ENCODE measurements at places on chromosomes 5 and 9.
A peak's percentile ranks its signal among the peaks of the same experiment; 100 is the strongest.

- peak; percentile 17 for DNase-seq
Observed at GRCh38 chr9:31140316-31140715, 1244.1 kb upstream of the ACO1 start.

- no peak for DNase-seq
Observed at GRCh38 chr9:104906441-104907277, 21.3 kb downstream of the ABCA1 start.

DNA sequence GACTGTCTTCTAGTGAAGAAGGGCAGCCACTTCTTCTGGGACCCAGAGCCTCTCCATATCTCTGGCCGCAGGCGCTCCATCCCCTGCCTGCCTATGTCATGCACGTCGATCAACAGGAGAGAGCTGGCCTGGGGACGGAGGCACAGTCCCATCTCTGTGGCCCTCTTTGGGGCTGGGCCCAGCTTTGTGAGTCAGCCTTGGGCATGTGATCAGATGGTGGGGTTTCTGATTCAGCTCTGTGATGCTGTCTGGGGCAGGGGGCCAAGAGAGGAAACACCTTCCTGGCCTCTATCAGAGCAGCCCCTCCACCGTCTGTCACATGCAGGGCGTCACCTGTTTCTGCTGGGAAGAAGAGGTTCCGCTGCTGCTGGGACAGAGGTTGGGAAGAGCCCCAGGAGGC, 72.6 kb downstream of the MVB12B start:
- no peak for DNase-seq

DNA sequence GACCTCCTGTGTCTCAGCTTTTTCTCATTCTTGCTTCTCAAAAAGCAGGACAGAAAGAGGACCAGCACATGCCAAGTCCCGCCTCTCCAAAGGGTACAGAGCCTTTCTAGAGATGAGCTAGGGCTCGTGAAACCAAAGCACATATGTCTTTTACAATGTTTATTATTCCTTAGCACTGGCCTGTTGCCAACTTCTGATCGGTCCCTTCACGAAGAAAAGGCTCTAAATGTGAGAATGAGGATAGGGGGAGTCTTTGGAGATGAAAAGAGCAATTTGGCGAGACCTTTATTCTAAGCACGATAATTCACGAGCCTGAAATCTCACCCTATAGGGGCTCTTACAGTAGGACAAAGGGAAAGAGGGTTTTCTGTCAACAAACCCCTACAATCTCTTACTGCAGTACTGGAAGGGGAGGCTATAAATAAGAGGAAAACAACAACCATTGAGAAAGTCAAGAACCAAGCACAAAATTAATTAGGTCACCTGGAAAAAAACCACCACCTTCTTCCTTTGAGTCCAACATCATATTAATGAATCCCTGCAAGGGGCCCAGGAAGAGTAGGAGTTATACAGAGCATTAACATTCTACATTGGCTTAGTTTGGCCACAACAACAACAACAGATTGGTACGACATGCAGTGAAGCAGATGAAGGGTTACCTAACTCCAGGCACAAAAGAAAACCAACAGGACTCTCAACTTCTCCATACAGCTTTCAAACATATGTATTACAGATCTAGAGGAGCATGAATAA, 309.5 kb downstream of the PDE4D start:
- DNase-seq, result no peak

DNA sequence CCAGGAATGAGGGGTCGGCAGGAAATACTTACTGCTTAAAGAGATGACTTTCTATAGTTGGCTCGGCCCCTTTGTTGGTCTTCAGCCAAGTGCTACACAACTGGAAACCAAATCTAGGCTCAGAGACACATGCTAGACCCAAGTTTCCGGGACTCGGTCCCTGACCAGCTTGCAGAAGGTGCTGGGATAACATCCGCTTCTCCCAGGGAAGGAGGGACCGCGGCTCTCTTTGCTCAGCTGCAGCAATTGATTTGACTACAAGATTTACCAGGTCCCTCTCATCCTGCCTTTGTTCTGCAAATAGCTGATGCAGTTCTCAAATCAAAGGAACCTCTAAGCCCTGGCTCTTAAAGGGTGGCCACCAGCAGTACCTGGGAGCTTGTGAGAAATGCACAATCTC, 314.7 kb downstream of the MLLT3 start:
- no peak for DNase-seq

- DNase-seq, result no peak
Observed at GRCh38 chr5:75108931-75109596, 56.7 kb upstream of the GCNT4 start.

DNA sequence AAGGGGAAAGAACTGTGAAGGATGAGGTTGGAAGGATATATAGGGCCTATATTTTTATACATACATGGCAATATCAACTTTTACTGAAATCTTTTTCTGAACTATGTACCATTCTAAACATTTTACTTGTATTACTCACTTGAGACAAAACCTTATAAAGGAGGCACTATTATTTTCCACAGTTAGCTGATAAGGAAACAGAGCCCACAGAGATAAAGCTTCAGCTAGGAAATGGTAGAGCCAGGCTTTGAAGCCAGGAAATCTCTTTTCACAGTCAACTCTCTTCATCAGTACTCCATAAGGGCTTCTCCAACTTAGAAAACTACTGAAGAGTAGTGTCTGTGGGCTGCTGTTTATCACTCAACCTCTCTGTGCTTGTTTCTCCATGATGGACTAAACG, 613.7 kb downstream of the PRELID2 start:
- DNase-seq, result no peak

GRCh38 chr9:96188571-96188970, 113.4 kb downstream of the HSD17B3 start:
- no peak for DNase-seq

GRCh38 chr9:136409557-136410455, 608 bp downstream of the ENTR1 start:
- peak; percentile 48 for DNase-seq

GRCh38 chr5:126852091-126852571, 75.2 kb downstream of the LMNB1 start:
- DNase-seq, result no peak

- DNase-seq, result peak; percentile 10
Observed at GRCh38 chr9:75604661-75605060, 285.8 kb upstream of the PCSK5 start.

DNA sequence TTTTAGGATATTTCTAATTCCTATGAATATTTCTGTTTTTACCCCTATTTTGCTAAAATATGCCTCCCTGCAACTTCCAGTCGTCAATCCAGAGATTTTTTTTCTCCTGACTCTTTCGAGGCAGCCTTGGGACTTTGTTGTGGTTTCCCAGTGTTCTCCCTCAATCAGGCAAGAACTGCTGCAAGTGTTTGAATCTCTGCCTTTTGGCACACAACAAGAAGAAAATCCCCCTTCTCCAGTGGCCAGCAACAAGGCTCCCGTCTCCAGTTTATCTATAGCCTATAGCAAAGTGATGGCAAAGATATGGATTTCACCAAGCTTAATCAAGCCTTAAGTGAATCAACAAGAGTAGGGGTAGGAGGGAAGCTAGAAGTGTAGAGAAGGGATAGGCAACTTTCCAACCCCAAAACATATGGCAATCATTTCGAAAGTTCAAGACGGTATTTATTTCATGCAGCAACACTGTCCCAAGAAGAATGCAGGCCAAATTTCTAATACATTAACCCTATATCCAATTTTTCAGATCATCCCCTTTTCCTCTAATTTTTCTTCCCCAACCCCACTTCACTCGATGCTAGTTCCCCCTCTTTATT, 37.7 kb upstream of the PAPPA start:
- DNase-seq, result no peak

DNA sequence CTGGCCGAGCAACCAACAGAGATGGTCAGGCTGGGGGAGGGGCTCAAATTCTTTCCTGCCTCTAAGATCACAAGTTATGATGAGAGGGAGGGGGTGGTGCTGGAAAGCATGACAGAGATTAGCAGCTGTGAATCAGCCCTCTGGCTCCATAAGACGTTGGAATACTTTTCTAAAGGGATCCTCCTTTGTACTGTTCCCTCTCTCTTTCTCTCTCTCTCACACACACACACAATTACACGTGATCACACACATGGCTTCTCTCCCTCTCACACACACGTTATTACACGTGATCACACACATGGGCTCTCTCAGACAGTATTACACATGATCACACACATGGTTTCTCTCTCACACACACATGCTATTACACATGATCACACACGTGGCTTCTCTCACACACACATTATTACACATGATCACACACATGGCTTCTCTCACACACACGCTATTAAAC, at the start of gene SLC45A2:
TSS of gene SLC45A2 (minus strand) at position 23 of the 454 bp plus-strand sequence. CDS start 110 bp downstream, outside the sequence.
- DNase-seq, result no peak

- DNase-seq, result no peak
Observed at GRCh38 chr5:44907396-44907795, 98.6 kb downstream of the MRPS30 start.

- no peak for DNase-seq
Observed at GRCh38 chr9:92775466-92775865, 10.8 kb upstream of the BICD2 start.

DNA sequence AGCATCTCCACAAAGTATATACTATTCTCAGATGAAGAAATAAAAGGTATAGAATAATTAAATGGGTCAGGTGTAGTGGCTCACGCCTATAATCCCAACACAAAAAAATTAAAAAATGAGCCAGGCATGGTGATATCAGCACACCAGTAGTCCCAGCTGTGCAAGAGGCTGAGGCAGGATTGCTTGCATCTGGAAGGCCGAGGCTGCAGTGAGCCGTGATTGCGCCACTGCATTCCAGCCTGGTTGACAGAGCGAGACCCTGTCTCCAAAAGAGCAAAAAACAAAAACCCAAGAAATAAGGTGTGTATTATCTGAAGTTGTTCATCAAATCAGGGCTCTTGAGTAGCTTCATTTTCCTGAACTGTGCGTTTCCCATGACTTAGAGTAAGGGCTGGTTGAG, 83.2 kb upstream of the MYO10 start:
- DNase-seq, result no peak

DNA sequence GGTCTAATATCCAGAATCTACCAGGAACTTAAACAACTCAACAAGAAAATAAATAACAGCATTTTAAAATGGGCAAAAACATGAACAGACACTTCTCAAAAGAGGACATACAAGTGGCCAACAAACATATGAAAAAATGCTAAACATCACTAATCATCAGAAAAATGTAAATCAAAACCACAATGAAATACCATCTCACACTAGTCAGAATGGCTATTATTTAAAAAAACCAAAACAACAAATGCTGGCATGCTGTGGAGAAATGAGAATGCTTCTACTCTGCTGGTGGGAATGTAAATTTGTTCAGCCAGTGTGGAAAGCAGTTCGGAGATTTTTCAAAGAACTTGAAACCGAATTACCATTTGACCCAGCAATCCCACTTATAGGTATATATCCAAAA, 63.1 kb downstream of the ADAMTS6 start:
- DNase-seq, result no peak

DNA sequence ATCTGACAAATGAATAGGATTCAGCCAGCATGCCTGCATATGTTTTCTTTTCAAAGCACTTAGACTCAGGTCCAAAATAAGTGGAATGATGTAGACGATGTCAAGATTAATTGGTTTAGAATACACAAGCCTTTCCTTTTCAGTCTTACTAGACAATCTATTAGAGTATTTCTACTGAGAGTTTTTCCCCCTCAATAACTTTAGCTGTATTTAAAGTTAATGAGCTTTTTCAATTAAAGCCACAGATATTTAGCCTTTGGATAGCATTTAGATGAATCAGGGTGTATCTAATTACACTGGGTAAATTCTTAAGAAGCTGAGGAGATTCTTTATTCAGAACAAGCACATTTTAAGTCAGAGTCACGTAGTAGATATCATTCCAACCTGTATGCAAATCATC, 198.7 kb upstream of the MPDZ start:
- no peak for DNase-seq

GRCh38 chr5:114238771-114239313, 123.0 kb upstream of the KCNN2 start:
- no peak for DNase-seq

DNA sequence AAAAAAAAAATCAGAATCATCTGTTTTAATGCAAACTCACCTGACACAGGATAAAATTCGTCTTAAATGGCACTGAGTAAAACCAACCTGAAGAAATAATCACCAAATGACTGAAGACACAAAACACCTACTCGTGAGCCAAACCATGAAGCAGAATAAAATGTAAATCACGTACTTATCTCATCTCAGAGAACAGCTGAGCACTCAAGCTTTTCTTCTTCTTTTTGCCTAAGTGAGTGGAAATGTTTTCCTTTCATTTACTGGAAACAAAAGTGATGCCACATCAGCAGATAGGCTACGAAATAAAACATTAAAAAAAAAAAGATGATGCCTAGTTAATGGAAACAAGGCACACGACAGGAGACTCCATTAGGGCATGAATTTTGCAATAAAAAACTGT, 36.4 kb downstream of the ATPSCKMT start:
- DNase-seq, result no peak

DNA sequence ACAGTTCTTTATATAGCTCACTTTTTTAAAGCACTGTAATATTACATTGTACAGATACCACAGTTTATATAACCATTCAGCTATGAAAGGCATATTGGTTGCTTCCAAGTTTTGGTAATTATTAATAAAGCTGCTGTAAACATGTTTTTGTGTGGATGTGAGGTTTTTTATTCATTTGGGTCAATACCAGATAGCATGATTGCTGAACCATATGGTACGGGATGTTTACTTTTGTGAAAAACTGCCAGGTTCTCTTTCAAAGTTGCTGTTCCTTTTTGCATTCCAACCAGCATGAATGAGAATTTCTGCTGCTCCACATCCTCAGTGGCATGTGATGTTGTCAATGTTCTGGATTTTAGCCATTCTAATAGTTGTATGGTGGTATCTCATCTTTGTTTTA, 439.6 kb upstream of the NMUR2 start:
- DNase-seq, result no peak

GRCh38 chr5:98454407-98454806, 319.1 kb upstream of the RGMB start:
- no peak for DNase-seq

GRCh38 chr9:4371108-4371507, 71.2 kb upstream of the GLIS3 start:
- no peak for DNase-seq

GRCh38 chr5:154262342-154262741, 71.8 kb downstream of the GALNT10 start:
- DNase-seq, result no peak

DNA sequence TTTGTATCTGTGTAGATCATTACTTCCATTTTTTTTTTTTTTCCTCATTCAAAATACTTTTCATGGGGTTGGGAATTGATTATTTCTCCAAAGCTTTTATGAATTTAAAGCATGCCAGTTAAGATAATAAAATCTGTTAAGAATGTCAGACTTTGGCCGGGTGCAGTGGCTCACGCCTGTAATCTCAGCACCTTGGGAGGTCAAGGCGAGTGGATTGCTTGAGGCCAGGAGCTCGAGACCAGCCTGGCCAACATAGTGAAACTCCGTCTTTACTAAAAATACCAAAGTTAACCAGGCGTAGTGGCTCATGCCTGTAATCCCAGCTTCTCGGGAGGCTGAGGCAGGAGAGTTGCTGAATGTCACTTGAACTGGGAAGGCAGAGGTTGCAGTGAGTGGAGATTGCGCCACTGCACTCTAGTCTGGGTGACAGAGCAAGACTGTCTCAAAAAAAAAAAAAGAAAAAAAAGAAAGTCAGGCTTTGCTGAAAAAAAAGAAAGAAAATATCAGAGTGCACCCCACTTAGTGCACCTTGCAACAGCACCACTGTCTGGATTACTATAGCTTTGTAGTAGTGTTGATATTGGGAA, 18.5 kb downstream of the TBC1D2 start:
- DNase-seq, result no peak

GRCh38 chr5:33299621-33300208, 141.1 kb upstream of the TARS1 start:
- peak; percentile 62 for DNase-seq

- DNase-seq, result no peak
Observed at GRCh38 chr5:179287631-179288030, 57.6 kb downstream of the ADAMTS2 start.

GRCh38 chr5:125969814-125970171, 453.4 kb upstream of the GRAMD2B start:
- no peak for DNase-seq
